ENCODE measurements at places on chromosomes 4 and X.

GRCh38 chr4:186724058-186724863 lies 605 bp upstream of the FAT1 start:
- peak; percentile 21 for DNase-seq

GRCh38 chrX:37644381-37645305 lies 40.9 kb upstream of the XK start:
- DNase-seq: no peak

DNA sequence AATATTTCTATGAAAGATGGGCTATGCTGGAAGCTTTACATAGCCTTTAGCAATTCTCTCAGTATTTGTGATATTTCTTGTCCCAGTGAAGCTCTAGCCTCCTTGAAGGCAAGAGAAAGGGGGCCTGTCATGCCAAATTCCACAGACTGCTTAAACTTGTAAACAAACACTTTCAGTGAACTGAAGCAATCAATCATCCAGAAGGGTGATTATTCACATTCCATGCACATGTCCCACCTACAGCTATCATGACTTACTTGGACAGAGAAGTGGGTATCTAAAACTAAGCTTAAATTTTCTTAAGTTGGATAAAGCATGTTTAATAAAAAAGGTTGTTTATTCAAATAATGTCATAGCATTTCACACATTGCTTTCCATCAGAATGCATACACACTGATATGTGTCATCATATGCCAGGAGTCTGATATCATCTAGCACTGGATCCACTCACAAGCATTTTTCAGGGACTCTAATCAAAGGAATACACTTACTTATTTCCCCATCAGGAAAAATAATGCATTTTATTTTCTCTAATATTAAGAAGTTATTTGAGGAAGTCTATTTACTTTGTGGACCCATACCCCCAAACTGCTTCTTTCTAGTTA lies 1.2 kb upstream of the FSTL5 start:
- DNase-seq: no peak

DNA sequence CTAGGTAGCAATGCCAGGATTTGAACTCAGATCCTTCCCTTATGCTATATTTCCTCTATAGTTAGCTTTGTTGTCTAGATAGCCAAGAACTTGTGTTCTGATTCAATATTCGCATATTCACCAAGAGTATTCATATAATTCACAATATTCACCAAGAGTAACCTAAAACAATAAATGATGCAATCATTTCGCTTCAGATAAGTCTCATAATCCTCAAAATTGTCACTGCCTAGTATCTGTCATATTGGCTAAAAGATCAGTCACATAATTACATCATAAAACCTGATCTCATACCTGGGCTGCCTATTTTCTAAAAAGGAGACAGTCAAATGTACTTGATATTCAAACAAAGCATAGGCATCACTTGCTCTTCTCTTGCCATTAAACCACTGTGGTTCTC lies 199.7 kb upstream of the CPEB2 start:
- no peak for DNase-seq

- DNase-seq: peak; percentile 37
Measured at GRCh38 chr4:157576671-157577217, 356.2 kb downstream of the GRIA2 start.

DNA sequence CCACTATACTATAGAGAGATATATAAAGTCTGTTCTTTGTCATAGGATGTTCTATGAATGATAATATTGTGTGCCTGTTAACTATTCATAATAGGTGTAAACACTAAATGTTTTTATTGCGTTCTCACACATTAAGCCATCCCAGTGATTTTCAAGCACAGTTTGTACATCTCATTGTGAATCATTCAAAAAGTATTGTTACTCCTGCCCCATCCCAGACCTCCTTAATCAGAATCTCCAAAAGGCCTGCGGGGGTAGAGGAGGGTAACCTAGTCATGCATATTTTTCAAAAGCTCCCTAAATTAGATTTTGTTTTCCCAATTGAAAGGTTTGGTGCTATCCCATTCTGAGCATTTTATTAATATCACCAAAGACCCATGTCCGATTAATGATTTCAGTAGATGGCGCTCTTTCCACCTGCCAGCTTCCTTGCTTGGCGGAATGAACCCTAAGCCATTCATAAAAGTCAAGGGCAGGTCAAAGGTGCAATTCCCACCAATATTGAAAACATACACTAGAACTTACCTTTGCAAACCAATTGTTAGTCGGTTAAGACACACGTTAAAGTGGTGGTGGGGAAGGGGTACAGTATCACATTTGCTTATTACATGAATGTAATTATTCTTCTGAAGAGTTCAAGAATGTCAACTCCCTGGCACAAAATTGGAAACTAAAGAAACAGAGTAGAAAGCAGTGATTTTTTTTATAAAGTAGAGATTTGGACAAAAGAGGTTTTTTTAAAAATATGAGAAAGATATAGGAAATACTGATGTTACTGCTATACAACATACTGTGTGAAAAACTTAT lies 5.8 kb upstream of the TET2 start:
- DNase-seq: peak; percentile 73

GRCh38 chrX:73851014-73852009 lies 288.3 kb downstream of the CHIC1 start:
- peak; percentile 92 for DNase-seq

DNA sequence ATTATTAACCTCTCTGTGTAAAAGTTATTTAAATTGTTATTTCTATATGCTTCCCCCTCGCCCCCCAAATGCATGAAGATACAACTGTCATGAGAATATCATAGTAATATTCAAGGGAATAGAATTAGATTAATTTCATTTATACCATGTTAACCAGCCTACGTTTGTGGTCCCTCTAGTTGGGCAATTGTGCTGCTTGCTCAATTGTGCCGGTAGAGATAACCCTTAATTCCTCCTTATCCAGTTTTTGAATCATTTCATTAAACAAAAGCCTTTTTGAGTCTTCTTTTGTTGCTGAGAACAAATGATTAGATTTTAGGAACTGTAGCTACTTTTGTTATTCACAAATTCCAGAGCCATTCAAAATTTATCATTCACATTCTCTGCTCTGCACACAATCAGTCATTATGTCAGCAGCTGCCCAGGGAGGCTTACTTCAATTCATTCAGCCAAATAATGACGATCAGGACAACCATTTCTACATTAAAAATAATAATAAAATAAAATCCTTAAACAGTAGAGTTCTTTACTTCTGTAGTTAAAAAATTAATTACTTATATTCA lies 98.1 kb downstream of the ADGRL3 start:
- DNase-seq: no peak

DNA sequence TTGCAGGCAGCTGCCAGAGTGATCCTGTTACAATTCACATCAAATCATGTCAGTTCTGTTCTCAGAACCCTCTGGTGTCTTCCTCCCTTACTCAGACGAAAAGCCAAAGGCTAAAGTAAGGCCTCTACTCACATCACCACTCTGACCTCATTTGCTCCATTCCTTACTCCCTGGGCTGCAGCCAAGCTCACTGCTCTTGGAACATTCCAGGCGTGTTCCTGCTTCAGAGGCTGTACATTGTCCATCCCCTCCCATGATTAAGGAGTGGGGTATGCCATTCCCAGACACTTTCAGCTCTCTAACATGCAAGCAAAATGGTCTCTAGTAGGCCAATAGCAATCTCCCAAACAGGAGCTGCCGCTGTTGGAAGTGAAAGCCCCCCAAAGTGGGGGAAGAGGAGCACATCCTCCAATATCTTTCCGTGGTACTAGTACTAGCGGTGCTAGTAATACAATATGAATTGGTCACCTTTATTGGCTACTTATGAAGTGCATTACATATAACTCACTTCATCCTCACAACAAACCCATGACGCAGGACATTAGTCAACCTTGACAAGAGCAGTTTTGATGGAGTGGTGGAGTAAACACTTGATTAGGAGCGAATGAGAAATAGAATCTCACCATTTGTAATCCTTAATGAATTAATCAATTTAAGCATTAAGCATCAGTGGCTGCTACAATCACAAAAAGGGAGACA lies 15.0 kb downstream of the GAB3 start:
- no peak for DNase-seq

Data from head of caudate nucleus (tissue), 42 donors.